ENCODE measurements at places on chromosomes 13 and 19.
A peak's percentile ranks its signal among the peaks of the same experiment; 100 is the strongest.

- DNase-seq: no peak
Measured at GRCh38 chr19:7869910-7870511, 4.2 kb downstream of the PRR36 start.

DNA sequence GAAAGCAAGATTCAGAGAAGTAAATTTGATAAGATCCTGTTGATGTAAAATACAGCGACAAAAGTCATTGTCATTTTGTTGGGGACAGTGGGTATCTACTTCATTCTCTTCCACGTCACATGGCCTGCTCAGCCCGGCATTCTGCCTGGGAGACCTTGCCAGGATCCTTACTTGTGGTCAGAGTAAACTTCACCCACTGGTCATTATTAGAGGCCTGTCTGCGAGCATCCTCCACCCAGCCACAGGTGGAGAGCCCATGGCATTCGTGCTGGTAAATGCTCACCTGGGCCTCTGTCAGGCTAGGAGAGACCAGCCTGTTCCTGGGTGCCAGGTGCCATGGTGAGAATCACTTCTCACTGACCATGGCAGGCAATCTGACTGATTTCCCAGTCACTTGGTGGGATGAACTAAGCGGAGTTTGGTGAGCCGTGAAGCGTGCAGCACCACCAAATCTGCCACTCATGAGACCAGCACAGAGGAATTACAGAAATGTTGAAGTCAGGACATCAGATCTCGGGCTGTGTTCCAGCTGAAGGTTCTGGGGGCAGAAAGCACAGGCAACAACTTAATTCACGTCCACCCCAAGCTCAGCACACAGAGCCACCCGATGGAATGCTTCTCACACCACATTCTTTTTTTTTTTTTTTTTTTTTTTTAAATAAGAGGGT, 107.0 kb downstream of the SIPA1L3 start:
- DNase-seq: no peak

- DNase-seq: no peak
Measured at GRCh38 chr19:10214784-10215183, 16.3 kb downstream of the S1PR2 start.

- DNase-seq: no peak
Measured at GRCh38 chr13:76285463-76285862, 600.7 kb downstream of the KCTD12 start.

DNA sequence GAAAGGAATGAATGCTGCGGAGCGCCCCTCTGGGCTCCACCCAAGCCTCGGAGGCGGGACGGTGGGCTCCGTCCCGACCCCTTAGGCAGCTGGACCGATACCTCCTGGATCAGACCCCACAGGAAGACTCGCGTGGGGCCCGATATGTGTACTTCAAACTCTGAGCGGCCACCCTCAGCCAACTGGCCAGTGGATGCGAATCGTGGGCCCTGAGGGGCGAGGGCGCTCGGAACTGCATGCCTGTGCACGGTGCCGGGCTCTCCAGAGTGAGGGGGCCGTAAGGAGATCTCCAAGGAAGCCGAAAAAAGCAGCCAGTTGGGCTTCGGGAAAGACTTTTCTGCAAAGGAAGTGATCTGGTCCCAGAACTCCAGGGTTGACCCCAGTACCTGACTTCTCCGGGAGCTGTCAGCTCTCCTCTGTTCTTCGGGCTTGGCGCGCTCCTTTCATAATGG, 8.6 kb downstream of the PDX1 start:
- no peak for DNase-seq

- DNase-seq: no peak
Measured at GRCh38 chr19:49761625-49762311, 1.3 kb downstream of the TSKS start.

GRCh38 chr13:44014501-44014900, 134.8 kb downstream of the LACC1 start:
- no peak for DNase-seq

DNA sequence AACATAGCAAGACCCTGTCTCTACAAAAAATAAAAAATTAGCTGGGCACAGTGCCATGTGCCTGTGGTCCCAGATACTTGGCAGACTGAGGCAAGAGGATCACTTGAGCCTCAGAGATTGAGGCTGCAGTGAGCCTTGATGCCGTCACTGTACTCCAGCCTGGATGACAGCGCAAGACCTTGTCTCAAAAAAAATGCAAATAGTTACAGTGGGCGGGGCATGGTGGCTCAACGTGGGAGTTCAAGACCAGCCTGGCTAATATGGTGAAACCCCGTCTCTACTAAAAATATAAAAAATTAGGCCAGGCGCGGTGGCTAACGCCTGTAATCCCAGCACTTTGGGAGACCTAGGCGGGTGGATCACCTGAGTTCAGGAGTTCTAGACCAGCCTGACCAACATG, 8.5 kb downstream of the PGLS start:
- DNase-seq: no peak

GRCh38 chr13:113630804-113631203, 27.2 kb downstream of the ATP4B start:
- DNase-seq: no peak

DNA sequence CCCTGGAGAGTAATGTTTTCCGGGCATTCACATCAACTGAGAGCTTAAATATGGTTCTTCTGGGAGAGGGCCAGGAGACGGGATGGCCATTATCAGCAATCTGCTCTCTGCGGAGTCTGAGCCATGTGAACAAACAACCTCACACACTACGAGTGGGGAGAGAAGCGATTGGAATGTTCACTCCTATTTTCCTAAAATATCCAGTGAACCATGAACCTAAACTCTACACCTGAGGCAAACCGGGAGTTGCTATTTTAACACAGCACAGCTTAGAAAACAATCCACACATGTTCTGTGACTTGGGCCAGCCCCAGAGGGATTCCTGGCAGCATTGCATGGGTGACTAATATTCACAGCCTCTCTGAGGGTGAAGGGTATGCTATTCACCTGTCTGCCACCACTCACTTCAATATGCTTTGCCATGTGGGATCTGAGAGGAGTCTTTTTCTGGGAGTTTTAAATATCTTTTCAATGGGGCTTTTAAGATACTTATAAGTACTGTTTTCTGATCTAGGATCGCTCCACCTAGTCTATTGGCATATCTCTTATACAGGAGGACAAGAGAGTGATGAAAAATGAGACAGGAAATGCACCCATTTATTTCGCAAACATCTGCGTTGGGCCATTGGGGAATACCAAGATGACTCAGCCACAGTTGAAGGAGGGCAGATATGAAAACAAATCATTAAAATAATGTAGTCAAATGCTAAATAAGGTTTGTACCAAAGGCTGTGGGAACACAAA, 72.6 kb upstream of the SERP2 start:
- no peak for DNase-seq

DNA sequence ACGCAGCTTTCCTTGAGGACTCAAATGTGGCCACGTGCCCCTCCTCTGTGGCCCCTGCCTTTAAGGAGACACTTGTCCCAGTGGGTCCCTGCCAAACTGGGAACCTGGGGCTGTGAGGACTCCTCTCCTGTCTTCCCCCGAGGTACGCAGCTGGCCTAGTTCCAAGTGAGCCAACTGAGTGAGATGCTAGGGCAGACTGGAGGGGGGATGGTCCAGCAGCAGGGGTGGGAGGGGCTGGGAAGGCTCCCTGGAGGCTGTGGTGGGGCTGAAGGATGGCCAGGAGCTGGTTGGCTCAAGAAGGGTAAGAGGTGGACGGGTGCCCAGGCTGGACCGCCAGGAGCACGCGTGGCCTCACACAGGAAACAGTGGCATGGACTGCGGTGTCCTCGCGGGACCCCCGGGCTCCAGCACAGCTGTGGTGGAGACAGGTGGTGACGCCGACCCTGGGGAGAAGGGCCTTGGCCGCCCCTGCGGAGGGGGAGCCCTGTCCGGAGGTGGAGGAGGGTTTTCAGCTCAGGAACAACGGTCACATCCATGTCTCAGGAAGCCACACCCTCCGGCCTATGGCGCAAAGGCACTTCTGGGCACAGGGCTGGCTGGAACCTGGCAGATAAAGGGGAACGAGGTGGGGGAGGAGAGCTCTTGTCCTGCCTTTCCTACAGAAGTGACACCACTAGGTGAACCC, 45.8 kb downstream of the MLLT1 start:
- peak; percentile 23 for DNase-seq

GRCh38 chr13:114076329-114077090, 55.9 kb downstream of the RASA3 start:
- DNase-seq: no peak

- no peak for DNase-seq
Measured at GRCh38 chr19:19270749-19271571, 2.1 kb downstream of the TM6SF2 start.

DNA sequence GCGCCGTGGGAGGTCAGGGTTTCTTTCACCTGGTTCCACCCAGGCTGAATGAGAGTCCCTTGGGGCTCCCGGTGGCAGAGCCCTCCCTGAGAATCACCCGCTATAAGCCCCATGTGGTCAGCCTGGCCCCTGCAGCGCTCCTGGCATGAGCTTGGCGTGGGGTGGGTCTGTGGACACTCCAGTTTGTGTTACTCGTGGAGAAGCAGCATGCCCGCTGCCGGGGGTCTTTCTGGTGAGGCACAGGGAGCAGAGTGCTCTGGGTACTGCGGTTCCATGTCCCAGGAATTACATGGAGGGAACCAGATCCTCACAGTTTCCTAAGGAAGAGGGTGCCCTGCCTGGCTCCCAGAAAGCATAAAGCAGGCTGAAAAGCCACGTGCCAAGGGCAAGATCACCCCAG, 62.2 kb downstream of the SMARCA4 start:
- no peak for DNase-seq

GRCh38 chr13:21297447-21297846, 121.0 kb downstream of the MRPL57 start:
- no peak for DNase-seq

DNA sequence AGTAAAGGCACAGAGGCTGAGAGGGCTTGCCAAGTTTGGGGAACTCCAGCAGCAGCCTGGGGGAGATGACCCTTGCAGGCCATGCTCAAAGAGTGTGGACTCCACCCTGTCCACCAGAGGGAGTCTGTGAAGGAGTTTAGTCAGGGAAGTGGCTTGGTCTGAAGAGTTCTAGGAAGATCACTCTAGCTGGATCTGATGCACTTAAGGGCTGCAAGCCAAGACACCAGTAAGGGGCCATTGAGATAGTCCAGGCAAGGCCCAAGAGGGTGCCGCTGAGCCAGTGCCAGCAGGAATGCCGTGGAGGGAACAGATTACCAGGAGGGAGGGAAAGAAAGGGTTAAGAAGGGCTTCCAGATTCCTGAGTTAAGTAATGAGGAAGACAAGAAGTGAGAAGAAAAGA, 68.7 kb downstream of the ZAR1L start:
- DNase-seq: peak; percentile 82

- DNase-seq: peak; percentile 65
Measured at GRCh38 chr19:19115954-19116353, 22.3 kb downstream of the TMEM161A start.
